ENCODE measurements at places on chromosomes 5 and 9. TPM values are rescaled to one million over a fixed set of nuclear protein-coding genes. Genes with fewer than 3 reads are reported as not detected.

GRCh38 chr5:157252711-157253465 lies 13.0 kb upstream of the CYFIP2 start:
- H3K27me3 ChIP-seq, result no peaks in the 10 kb centered on the region
- no peaks in the 10 kb centered on the region for H3K36me3 ChIP-seq
- H3K4me3 ChIP-seq, result no peak overlapping the region
- peak overlapping the region; percentile 18 for H3K27ac ChIP-seq
- DNase-seq, result no peak

DNA sequence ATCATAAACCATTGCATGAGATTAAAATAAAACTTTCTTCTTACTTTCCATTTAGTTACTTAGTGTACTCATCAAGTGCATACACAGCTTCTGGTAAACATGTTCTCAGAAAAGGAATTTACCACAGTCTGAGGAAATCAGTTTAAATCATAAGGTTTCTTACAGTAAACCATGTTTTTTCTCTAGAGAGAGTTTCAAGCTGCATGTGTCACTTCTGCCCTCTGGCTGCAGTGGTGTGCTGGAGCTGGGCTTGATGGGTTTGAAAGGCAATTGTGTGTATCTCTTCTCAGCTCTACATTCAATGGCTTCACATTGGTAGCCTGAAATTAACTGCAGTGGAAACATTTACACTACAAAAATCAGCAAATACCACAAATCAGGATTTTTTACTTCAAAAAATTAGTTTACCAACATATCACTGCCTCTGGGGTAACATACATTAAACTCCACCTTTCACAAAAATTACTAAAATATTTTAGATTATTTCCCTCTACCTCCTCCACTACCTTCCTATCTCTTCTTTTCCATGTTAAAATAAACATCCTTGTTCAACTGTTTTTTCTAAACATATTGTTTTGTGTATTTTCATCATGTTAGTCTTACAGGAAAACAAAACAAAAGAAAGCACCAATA lies 414.3 kb downstream of the ANXA1 start:
- H3K4me1 ChIP-seq, result no peaks in the 10 kb centered on the region
- no peak for DNase-seq
- no peaks in the 10 kb centered on the region for H3K27me3 ChIP-seq
- H3K27ac ChIP-seq, result no peak overlapping the region
- no peak overlapping the region for H3K4me3 ChIP-seq

DNA sequence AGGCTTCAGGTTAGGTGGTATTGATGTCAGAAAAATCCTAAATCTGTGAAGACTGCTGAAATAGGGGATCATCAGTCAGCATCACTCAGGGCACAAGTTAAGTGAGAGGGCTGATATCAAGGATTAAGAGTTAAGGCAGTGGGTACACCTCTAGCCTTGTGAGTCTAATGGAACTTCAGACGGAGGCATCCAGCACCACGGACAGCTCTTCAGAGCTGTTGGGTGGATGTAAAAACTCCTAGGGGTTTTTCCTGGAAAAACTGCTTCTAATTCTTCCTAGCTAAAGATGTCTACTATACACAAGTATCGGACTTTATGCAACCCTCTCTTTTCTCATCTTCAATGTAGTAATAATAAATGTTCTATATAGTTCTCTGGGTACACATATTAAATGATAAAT lies 165.9 kb downstream of the SH3GL2 start:
- DNase-seq, result no peak
- no peak overlapping the region for H3K27ac ChIP-seq
- H3K4me3 ChIP-seq, result no peak overlapping the region
- no peaks in the 10 kb centered on the region for H3K27me3 ChIP-seq
- no peaks in the 10 kb centered on the region for H3K4me1 ChIP-seq
- no peaks in the 10 kb centered on the region for H3K36me3 ChIP-seq

DNA sequence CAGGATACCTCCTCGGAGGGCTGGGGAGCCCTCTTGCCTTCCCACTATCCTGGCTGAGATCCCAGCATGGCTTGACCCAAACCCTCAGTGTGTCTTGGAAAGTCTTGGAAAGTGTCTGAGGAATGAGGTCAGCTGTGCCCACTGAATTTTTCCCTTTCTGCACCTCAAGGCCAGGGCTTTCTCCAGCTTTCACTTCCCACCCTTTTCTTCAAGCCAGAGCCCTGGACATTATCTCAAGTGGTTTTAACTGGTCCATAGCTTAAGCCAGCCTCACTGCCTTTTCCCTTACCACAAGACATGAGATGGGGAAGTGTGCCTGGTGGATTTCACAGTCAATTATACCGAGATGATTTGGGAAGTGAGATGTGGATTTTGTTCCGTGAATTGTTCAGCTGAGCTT lies 35.7 kb upstream of the LHX2 start:
- no peak overlapping the region for H3K27ac ChIP-seq
- H3K27me3 ChIP-seq, result peaks cover 26% of the 10 kb centered on the region
- H3K4me1 ChIP-seq, result no peaks in the 10 kb centered on the region
- H3K36me3 ChIP-seq, result no peaks in the 10 kb centered on the region

- no peak overlapping the region for H3K4me3 ChIP-seq
- H3K27ac ChIP-seq, result no peak overlapping the region
- H3K27me3 ChIP-seq, result no peaks in the 10 kb centered on the region
- no peak for DNase-seq
- H3K4me1 ChIP-seq, result peaks cover 14% of the 10 kb centered on the region
These were observed 160.1 kb upstream of the DAB2 start for GRCh38 chr5:39584927-39585326.

DNA sequence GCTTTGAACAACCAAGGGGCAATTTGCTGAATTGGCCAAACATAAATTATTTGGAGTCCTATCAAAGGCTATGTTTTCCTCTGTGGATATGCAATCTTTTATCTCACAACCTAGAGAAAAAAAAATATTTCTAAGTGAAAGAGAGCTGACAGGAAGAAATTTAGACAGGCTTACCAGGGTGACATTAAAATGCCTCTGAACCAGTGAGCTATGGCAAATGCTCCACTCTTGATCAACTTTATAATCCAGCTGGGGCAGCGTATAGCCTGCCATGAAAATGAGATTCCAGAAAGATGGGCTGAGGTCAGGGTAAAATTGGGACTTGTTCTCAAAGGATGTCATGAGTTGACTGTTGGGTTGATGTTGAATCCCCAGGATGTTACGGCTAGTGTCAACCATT lies 399.3 kb upstream of the TRPC7 start:
- H3K4me1 ChIP-seq, result no peaks in the 10 kb centered on the region
- no peak overlapping the region for H3K27ac ChIP-seq
- H3K36me3 ChIP-seq, result no peaks in the 10 kb centered on the region
- no peak for DNase-seq
- H3K27me3 ChIP-seq, result no peaks in the 10 kb centered on the region

GRCh38 chr9:36535107-36535506 lies 37.6 kb upstream of the MELK start:
- no peak overlapping the region for H3K4me3 ChIP-seq
- DNase-seq, result no peak
- H3K27me3 ChIP-seq, result no peaks in the 10 kb centered on the region

GRCh38 chr5:146561711-146562110 lies 45.7 kb upstream of the GPR151 start:
- DNase-seq, result no peak
- H3K27ac ChIP-seq, result no peak overlapping the region
- no peaks in the 10 kb centered on the region for H3K27me3 ChIP-seq
- no peaks in the 10 kb centered on the region for H3K4me1 ChIP-seq
- H3K4me3 ChIP-seq, result no peak overlapping the region

- no peak overlapping the region for H3K4me3 ChIP-seq
- no peaks in the 10 kb centered on the region for H3K4me1 ChIP-seq
- no peak overlapping the region for H3K27ac ChIP-seq
- no peak for DNase-seq
These were observed 5.5 kb downstream of the EPB41L4A start for GRCh38 chr5:112413611-112414010.

GRCh38 chr9:34675048-34675714 lies 12.7 kb upstream of the CCL27 start:
- peak; percentile 78 for DNase-seq
- H3K36me3 ChIP-seq, result no peaks in the 10 kb centered on the region
- H3K27ac ChIP-seq, result no peak overlapping the region

TGFBI gene
- total RNA-seq, result 79.6 TPM

DBH gene
- total RNA-seq, result not detected

Data from transverse colon (tissue), 4 donors.